ENCODE measurements at places on chromosomes 3 and 15.

DNA sequence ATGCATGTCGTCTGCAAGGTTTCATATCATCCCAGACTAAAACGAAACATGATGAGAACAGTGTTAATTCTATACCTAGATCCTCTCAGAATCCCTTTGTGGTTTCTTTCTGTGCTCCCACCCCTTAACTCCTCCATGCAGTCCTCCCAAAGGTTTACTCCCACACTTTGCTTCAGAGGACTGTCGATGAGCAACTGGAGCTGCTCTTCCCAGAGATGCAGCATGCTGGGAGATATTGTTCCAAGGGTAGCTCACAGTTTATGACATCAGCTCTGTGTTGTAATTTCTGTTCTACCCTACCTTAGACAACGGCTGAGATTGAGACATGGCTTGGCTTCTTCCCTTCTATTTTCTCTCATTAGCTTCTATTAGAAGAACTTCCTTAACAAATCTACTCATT is 313.0 kb upstream of the COL8A1 start:
- peak; percentile 47 for DNase-seq

- DNase-seq = no peak
These were observed 16.7 kb downstream of the MEGF11 start for GRCh38 chr15:66236806-66237375.

DNA sequence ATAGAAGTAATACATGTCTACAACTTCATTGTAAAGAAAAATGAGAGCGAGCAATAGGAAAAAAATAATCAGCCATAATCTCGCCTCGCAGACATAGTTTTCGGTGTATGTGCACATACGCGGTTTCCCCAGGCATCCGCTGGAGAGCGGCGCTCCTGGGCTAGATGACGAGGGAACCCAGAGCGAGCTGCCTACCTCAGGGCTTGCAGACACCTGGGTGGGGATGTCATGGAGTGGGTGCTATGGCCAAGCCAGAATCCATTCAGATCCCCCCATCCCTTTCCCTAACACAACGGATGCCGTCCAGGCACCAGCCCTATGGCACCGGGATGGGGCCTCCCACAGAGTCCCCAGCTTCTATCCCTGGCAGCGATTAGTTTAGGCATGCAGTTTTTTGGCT is 4.5 kb upstream of the CFAP100 start:
- DNase-seq = no peak

- DNase-seq = peak; percentile 72
These were observed 675 bp downstream of the PSMD6 start for GRCh38 chr3:64022451-64023186.

DNA sequence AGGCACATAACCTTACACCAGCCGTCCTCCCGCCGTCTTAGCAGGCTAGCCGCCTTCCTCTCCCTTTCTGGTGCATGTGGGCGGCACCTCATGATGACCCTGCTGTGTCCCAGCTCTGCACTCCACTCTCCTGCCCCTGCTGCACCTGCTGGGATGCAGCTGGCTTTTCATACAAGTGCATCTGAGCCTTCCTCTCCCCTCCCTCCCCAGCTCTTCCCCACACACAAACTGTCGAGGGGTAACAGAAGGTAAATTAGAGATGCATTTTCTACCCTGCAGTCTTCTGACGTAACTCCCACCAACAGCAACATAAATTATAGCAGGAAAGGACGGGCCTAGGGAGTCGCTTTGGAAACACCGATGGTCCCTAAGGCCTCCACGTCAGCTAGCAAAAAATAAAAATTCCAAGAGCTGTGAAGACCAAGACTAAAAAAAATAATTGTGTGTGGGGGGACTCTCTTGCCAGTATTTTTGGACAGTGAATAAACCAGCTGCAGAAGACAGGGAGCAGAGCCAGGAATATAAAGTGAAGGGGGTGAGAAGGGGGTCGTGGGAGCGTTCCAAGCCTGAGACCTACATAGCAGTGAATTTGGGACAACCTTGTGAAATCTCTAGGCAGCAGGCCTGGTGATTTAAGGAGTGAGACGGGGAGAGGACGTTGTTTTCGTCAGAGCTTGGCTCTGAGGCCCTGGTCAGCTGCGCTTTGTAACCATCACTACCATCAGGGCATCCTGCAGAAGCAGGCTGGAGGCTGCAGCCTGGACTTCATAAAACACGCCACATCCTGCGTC is 216.2 kb downstream of the ADAMTS17 start:
- no peak for DNase-seq

DNA sequence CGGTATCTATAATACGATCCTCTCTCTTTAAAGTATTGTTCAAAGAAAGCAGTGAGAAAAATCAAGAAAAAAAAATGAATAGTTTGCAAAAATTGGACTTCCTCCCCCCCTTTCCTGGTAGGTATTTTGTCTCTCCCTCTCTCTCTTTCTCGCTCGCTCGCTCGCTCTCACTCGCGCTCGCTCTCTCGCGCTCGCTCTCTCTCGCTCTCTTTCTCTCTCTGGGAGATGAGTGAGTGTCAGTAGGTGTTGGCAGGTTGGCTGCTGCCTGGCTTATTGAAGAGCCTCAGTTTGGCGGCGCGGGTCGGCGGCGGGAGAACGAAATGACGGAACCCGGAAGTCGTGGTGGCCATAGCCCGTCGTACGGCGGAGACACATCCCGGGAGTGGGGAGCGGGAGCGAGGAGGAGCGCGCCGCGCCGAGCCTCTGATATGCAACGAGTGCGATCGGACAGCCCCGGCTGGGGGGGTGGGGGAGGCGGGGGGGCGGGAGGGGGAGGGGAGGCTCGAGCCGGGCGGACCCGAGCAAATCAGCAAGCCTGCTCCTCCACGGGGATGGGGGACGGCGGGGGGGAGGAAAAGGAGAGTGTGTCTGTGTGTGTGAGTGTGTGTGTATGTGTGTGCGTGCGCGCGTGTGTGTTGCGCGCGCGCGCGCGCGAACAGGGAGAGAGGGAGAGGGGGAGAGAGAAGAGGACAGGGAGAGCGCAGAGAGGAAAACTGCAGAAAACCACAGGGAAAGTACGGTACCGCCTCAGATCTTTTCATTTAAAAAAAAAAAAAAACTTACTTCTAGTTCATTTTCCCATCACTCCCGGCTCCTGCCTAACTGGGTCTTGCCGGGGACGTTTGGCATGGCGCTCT is at the start of gene MEIS2:
Gene MEIS2, minus strand, starts transcription at position 441 of the 857 bp plus-strand sequence. CDS start 1,083 bp downstream, outside the sequence.
- peak; percentile 95 for DNase-seq

DNA sequence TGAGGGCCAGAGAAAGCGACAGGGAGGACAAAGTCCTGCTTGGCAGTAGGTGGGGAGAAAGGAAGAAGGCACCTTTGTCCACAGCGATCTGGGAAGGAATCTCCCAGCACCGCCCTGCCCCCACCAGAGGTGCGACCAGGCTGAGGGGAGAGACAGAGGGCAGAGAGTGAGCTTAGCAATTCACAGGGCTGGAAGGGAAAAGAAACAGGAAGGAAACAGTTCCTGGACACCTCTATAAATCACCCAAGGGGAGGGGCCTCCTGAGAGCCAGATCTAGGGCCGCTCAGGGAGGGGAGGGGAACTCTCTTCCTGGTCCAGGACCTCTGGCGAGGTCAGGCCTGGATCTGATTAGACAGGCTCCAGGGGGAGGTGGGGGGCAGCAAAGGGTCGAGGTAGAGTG is 35.4 kb downstream of the RNU5B-1 start:
- no peak for DNase-seq

DNA sequence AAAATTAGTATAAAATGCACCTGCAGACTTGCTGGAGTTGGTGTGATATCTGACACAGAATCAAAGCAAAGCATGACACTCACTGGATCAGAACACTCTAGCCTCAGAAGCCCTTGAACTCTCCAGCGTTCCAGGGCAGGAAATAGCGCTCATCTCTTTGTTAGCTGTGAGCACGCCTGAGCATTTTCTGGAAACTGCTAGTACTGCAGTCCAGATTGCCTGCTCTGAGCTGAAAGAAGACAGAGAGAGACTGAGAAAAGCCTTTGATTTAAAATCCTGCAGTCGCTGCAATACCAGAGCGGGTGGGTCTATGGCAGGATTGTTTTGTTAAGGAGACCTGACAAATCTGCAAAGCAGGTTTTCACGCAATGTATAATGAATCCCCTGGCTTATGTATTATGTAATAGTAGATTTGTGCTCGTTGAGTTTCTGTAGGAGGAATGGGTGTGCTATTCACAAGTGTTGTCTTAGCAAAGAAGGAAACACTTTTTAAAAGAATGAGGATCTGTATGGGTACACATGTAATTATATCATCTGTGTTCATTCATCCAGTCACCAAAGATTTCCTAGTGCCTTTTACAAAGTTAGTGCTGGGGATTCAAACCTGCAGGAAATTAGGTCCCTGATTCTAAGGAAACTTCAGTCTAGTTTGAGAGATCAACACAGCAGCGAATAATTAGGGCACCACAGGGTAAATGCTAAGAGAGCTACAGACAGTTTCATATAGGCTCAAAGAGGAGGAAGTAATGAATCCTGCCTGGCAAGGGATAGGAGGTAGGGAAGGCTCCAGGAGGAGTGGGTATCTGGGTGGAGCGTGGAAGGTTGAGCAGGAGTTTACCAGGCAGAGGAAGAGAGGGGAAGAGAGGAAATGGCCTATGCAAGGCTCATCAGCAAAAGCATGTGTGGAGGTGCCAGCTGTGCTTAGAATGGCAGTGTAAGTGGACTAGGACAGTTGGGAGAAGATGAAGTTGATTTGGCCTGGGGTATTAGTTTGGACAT is 26.1 kb upstream of the MGLL start:
- DNase-seq = peak; percentile 58

DNA sequence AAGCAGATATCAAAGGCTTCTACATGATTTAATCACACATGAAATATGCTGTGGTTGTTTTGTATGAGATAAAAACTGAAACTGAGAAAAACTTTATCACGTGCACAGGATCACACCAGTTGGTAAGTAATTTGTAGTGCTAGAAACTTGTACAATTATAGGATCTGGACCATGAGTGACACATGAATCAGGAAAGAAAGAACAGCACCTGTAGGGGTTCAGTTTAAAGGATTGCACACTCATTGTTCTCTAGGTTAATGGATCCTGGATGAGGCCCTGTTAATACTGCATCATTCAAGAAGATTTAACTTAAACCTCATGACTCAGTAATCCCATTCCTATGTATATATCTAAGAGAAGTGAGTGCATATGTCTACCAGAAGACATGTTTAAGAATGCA is 87.9 kb downstream of the STT3B start:
- no peak for DNase-seq

DNA sequence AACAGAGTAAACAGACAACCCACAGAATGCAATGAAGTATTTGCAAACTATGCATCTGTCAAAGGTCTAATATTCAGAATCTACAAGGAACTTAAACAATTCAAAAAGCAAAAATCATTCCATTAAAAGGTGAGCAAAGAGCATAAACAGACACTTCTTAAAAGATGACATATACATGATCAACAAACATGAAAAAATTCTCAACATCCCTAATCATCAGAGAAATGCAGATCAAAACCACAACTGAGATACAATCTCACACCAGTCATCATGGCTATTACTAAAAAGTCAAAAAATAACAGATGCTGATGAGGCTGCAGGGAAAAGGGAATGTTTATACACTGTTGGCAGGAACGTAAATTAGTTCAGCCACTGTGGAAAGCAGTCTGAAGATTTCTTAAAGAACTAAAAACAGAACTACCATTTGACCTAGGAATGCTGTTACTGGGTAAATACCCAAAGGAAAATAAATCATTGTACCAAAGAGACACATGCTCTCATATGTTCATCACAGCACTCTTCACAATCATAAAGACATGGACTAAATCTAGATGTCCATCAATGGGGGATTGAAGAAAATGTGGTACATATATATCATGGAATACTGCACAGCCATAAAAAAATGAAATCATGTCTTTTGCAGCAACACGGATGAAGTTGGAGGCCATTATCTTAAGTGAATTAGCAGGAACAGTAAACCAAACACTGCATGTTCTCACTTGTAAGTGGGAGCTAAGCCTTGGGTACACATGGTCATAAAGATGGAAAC is 393.3 kb upstream of the CBLB start:
- DNase-seq = peak; percentile 78

DNA sequence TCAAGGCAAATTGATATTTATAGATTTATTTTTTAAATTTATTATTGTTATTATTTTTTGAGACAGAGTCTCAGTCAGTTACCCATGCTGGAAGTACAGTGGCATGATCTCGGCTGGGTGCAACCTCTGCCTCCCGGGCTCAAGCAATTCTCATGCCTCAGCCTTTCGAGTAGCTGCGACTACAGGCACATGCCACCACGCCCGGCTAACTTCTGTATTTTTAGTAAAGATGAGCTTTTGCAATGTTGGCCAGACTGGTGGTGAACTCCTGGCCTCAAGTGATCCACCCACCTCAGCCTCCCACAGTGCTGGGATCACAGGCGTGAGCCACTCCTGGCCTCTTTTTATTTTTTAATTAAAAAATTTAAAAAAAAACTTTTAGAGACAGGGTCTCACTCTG is 19.0 kb downstream of the SPG21 start:
- no peak for DNase-seq

- DNase-seq = no peak
These were observed 26.6 kb downstream of the ALDH1L1 start for GRCh38 chr3:126153695-126154360.

DNA sequence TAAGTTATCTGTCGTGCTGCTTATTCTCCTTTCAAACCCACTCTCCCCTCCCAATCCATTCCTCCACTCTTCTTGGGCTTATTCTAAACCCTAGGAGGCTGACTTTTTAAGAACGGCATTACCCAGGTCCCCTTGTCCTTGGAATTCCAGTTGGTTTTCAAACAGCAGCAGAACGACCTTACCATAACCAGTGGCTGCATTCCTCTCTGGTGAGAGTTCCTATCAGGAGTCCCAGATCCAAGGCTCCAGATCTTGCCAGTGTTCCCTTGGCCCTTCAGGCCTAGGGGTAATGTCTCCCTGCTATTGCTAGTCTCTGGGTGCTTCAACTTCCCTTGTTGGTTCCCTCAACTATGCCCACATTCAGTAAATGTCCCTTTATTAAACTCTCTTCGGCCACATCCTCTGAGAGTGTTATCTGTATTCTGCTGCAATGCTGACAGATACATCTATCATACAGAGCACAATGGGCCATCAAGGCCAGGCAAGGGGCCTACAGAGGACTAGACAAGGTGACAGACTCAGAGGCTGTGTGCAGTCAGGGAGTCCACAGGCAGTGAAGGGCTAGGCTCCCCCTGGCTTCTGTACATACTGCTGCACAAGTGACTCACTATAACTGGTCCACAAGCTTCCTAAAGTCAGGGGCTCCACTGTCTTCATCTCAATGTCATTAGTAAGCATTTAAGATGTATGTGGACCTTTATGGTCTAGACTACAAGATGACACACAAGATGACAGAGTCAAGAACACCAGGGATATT is 10.1 kb downstream of the LYSMD2 start:
- peak; percentile 68 for DNase-seq

- DNase-seq = peak; percentile 61
These were observed 38.8 kb downstream of the CBLB start for GRCh38 chr3:105829871-105830622.

GRCh38 chr3:117887901-117888300 is 1146.7 kb downstream of the IGSF11 start:
- DNase-seq = peak; percentile 35

GRCh38 chr15:45660231-45660979 is 25.6 kb downstream of the SQOR start:
- no peak for DNase-seq

GRCh38 chr3:17013050-17013449 is 128.3 kb downstream of the PLCL2 start:
- DNase-seq = peak; percentile 5

- DNase-seq = no peak
These were observed 262.5 kb upstream of the ATP10A start for GRCh38 chr15:26125664-26126063.

- no peak for DNase-seq
These were observed 19.1 kb upstream of the RARRES1 start for GRCh38 chr3:158751316-158751715.

- DNase-seq = no peak
These were observed 5.7 kb upstream of the EIF4G1 start for GRCh38 chr3:184308744-184309143.

GRCh38 chr15:95884276-95884675 is 446.2 kb upstream of the NR2F2 start:
- DNase-seq = peak; percentile 26

All from GM23248 (cell line).